Memory B cell (primary cell): ENCODE measurements at places on chromosomes 5 and 9.

DNA sequence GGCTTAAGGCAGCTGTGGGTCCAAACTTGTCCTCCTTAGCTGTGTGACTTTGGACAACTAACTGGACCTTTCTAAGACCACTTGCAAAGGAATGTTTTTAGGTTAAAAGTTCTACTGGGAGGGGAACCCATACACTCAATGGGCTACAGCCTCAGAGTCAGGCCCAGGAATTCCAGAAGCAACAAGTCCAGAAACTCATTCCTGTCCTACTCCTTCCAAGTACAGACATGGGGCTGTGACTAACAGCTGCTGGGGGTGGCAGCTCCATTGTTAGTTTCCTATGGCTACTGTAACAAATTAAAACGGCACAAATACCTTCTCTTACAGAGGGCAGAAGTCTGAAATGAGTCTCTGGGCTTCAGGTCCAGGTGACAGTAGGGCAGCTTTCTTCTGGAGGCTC lies 12.4 kb upstream of the AKNA start:
- H3K4me1 ChIP-seq = peaks cover 21% of the 10 kb centered on the region
- no peak overlapping the region for H3K4me3 ChIP-seq
- H3K27ac ChIP-seq = no peak overlapping the region
- H3K27me3 ChIP-seq = no peaks in the 10 kb centered on the region
- peaks cover 8% of the 10 kb centered on the region for H3K36me3 ChIP-seq
- DNase-seq = no peak

- no peaks in the 10 kb centered on the region for H3K36me3 ChIP-seq
- H3K27ac ChIP-seq = no peak overlapping the region
- H3K4me1 ChIP-seq = no peaks in the 10 kb centered on the region
- no peak overlapping the region for H3K4me3 ChIP-seq
These were observed 38.0 kb upstream of the XPA start for GRCh38 chr9:97735070-97735600.

DNA sequence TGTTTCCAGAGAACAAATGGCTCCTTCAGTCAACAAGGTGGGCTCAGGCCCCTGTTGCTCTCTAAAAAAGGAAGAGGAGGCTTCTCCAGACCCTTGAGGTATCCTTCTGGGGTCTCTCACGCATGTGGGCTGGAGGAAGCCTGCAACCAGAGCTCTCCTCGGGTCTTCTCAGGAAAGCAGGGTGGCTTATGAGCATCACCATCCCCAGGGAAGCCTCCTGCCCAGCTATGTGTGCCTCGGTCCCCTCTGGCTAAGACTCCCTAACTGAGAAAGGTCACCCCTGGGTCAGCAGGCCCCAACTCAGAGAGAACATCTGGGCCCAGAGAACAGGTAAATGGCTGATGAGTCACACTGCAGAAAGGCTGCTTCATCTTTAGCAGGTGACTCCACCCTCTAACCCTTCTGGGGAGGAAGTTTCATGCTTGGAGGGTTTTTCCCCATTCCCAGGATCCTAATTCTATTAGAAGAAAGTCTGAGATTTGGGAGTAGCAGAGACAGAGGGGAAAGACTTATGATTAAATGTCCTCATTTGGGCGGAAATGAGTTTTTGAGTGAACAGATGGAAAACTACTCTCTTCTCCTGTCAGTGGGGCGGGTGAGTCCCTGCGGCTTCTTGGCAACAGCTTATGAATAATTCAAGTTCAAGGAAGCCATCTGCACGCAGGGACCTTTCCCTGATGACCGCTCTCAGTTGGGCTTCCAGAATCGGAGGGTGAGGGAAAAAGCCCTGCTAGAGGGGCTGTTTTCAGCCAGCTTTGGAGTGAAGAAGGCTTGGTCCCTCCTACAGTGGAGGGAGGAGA lies 41.9 kb downstream of the TGFBI start:
- H3K4me3 ChIP-seq = no peak overlapping the region
- H3K36me3 ChIP-seq = no peaks in the 10 kb centered on the region
- peaks cover 9% of the 10 kb centered on the region for H3K27me3 ChIP-seq
- no peak for DNase-seq
- peaks cover 8% of the 10 kb centered on the region for H3K4me1 ChIP-seq

DNA sequence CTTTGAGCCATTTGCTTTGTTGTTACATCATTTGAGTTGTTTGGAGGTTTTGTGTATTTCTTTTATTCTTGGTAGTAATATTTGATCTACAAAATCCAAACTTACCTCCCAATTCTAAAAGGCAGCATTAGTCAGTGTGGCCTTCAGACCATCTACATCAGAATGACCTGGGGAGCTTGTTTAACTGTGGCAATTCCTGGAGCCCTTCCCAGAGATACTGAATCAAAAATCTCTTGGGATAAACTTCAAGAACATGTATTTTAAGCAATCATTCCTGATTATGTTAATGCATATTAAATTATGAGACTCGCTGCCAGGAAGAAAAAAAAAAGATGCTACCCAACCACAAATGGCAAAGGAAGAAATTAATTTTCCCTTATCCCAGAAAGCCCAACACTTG lies 268.9 kb upstream of the PDE4D start:
- H3K27me3 ChIP-seq = no peaks in the 10 kb centered on the region
- peaks cover 3% of the 10 kb centered on the region for H3K36me3 ChIP-seq
- no peak for DNase-seq
- no peak overlapping the region for H3K27ac ChIP-seq
- no peak overlapping the region for H3K4me3 ChIP-seq

GRCh38 chr9:129242191-129242941 lies 64.3 kb upstream of the IER5L start:
- H3K27ac ChIP-seq = no peak overlapping the region
- no peaks in the 10 kb centered on the region for H3K4me1 ChIP-seq
